ENCODE measurements at places on chromosomes 7 and 10. TPM values are rescaled to one million over a fixed set of nuclear protein-coding genes. Genes with fewer than 3 reads are reported as not detected.

SPDYE16 gene
- total RNA-seq: not detected

MYL10 gene
- not detected for total RNA-seq

SPACDR gene
- 0.26 TPM for total RNA-seq

OR2A1 gene
- 0.39 TPM for total RNA-seq

FAM25G gene
- not detected for total RNA-seq

TEX47 gene
- total RNA-seq: not detected

CACUL1 gene
- total RNA-seq: 52.0 TPM

FAM180A gene
- 53.3 TPM for total RNA-seq

LMOD2 gene
- not detected for total RNA-seq

PPRC1 gene
- total RNA-seq: 17.3 TPM

AP5Z1 gene
- total RNA-seq: 33.8 TPM

RGR gene
- total RNA-seq: not detected

MSMB gene
- not detected for total RNA-seq
